Endothelial cell of umbilical vein (primary cell): ENCODE measurements at places on chromosomes 1 and 21.
A peak's percentile ranks its signal among the peaks of the same experiment; 100 is the strongest.

- H3K4me1 ChIP-seq, result peaks cover 3% of the 10 kb centered on the region
- no peak overlapping the region for H3K27ac ChIP-seq
- no peaks in the 10 kb centered on the region for H3K36me3 ChIP-seq
Measured at GRCh38 chr1:39275836-39276507, 71.5 kb downstream of the MACF1 start.

DNA sequence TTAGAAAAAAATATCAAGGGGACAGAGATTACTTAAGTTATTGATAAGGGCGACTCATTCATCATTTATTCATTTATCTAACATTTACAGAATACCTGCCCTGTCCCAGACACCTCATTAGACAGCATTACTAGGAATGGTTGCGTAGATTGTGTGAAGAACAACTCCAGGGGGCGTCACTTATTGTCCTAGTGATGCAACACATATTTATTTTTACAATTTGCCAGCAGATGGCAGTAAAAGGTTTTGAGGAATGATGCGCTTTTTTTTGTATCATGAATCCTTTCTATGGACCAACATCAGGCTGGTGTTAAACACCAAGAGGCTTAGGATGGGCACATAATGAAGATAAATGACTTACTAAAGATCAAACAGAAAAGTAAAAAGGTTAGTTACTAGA, 5.5 kb downstream of the NCAM2 start:
- H3K36me3 ChIP-seq, result no peaks in the 10 kb centered on the region
- H3K27ac ChIP-seq, result no peak overlapping the region
- DNase-seq, result peak; percentile 6
- H3K4me1 ChIP-seq, result peaks cover 2% of the 10 kb centered on the region

GRCh38 chr1:100483230-100483629, 54.7 kb upstream of the GPR88 start:
- no peaks in the 10 kb centered on the region for H3K27me3 ChIP-seq
- H3K4me3 ChIP-seq, result no peak overlapping the region
- no peaks in the 10 kb centered on the region for H3K4me1 ChIP-seq
- H3K36me3 ChIP-seq, result no peaks in the 10 kb centered on the region
- no peak overlapping the region for H3K27ac ChIP-seq
- DNase-seq, result no peak

- no peak within 1 kb of the TSS for H3K4me3 ChIP-seq
- DNase-seq, result no peak
- H3K27ac ChIP-seq, result peak within 1 kb of the TSS; percentile 18
- no peaks in the 10 kb centered on the region for H3K27me3 ChIP-seq
Measured at GRCh38 chr1:204359474-204360255, at the start of gene PLEKHA6. Gene PLEKHA6 (minus strand): TSS chr1:204359929. CDS start chr1:204273727, 86,202 bp downstream.

GRCh38 chr1:212152308-212152693, 116.8 kb downstream of the DTL start:
- H3K36me3 ChIP-seq, result no peaks in the 10 kb centered on the region
- H3K4me3 ChIP-seq, result no peak overlapping the region
- DNase-seq, result peak; percentile 74
- H3K27ac ChIP-seq, result no peak overlapping the region

DNA sequence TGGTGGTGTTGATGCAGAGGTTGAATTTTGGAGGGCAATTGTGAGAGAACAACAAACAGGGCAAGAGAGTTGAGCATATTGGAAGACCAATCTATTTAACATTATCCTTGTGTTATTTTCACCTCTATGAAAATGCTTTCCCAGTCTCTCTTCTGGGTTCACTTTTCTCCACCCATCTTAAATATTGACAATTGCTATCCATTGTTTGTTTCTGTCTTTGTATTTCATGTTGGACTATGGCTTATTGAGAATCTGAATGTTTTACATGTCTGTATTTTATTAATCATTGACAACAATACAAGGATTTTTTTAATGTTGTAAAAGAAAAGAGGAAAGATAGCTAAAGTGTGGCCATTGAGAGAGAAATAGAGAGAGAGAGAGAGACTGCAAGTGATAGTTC, 1121.5 kb downstream of the BRINP3 start:
- H3K4me1 ChIP-seq, result no peaks in the 10 kb centered on the region
- no peaks in the 10 kb centered on the region for H3K36me3 ChIP-seq
- no peaks in the 10 kb centered on the region for H3K27me3 ChIP-seq

DNA sequence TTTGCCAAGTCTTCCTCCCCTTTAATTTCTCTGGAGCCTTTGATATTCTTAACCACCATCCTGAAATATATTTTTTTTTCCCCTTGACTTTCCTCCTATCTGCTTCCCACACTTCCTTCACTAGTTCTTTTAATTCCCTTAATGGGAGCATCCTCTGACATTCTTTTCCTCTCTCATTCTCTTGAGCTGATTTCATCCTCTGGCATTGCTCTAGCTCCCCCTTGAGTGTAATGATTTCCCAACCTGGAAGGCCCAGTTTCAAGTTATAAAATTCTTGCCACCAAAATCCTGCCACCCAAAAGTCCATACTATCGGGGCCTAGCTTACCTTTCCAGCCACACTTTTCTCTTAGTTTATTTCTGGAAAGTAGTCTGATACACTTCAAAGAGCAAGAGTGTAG, 39.5 kb upstream of the UBE2U start:
- no peak overlapping the region for H3K27ac ChIP-seq
- peak; percentile 6 for DNase-seq
- H3K4me1 ChIP-seq, result no peaks in the 10 kb centered on the region
- no peak overlapping the region for H3K4me3 ChIP-seq
- no peaks in the 10 kb centered on the region for H3K36me3 ChIP-seq

DNA sequence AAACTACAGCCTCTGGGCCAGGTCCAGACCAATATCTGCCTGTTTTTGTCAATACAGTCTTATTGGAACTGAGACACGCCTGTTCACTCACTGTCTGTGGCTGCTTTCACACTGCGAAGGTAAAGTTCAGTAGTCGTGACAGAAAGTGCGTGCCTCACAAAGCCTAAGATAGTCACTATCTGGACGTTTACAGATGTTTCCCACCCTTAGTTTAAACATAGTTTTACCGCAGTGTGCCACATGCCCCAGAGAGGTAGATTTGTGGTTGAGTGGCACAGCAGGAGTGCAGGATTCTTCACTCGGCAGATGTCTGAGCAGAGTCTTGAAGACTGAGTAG, 61.9 kb downstream of the NFASC start:
- no peak overlapping the region for H3K27ac ChIP-seq
- H3K36me3 ChIP-seq, result no peaks in the 10 kb centered on the region
- H3K4me1 ChIP-seq, result no peaks in the 10 kb centered on the region
- H3K4me3 ChIP-seq, result no peak overlapping the region
- H3K27me3 ChIP-seq, result peaks cover 10% of the 10 kb centered on the region
- DNase-seq, result no peak

- no peak overlapping the region for H3K4me3 ChIP-seq
- DNase-seq, result no peak
- H3K27ac ChIP-seq, result no peak overlapping the region
- H3K4me1 ChIP-seq, result no peaks in the 10 kb centered on the region
- no peaks in the 10 kb centered on the region for H3K27me3 ChIP-seq
Measured at GRCh38 chr1:233815865-233816264, 88.6 kb upstream of the SLC35F3 start.

DNA sequence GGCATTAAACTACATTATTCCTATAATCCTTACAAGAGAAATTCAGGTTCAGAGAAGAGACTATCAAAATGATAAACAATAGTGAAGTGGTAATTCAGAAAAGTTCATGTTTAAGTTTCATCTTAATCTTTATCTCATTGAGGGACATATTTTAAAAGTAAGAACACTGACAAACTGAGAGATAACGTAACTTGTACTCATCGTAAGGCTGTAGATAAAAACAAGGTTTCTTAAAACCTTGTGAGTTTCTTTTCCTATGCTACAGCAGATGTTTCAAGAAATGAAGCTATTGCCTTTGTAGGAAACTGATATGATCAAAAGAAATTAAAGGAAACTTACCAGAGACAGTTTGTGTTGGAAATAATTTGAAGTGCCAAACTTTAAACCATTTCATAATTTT, 65.0 kb downstream of the RERE start:
- no peaks in the 10 kb centered on the region for H3K36me3 ChIP-seq
- no peaks in the 10 kb centered on the region for H3K27me3 ChIP-seq
- no peak overlapping the region for H3K27ac ChIP-seq
- H3K4me3 ChIP-seq, result no peak overlapping the region

GRCh38 chr1:201269281-201269680, 14.0 kb upstream of the PKP1 start:
- no peaks in the 10 kb centered on the region for H3K36me3 ChIP-seq
- no peaks in the 10 kb centered on the region for H3K4me1 ChIP-seq
- H3K27me3 ChIP-seq, result peaks cover 4% of the 10 kb centered on the region
- no peak for DNase-seq
- no peak overlapping the region for H3K27ac ChIP-seq

- no peaks in the 10 kb centered on the region for H3K27me3 ChIP-seq
- no peak for DNase-seq
- no peaks in the 10 kb centered on the region for H3K36me3 ChIP-seq
Measured at GRCh38 chr1:56543783-56544612, 35.4 kb downstream of the PLPP3 start.

- no peaks in the 10 kb centered on the region for H3K36me3 ChIP-seq
- DNase-seq, result peak; percentile 66
- no peak overlapping the region for H3K4me3 ChIP-seq
- no peaks in the 10 kb centered on the region for H3K27me3 ChIP-seq
Measured at GRCh38 chr21:33300701-33301631, 23.8 kb upstream of the IFNAR1 start.

GRCh38 chr1:209104646-209105045, 478.9 kb upstream of the CAMK1G start:
- no peak for DNase-seq
- no peak overlapping the region for H3K4me3 ChIP-seq
- no peak overlapping the region for H3K27ac ChIP-seq
- peaks cover 1% of the 10 kb centered on the region for H3K27me3 ChIP-seq

GRCh38 chr1:145926686-145927062, 610 bp downstream of the RBM8A start:
- H3K27me3 ChIP-seq, result no peaks in the 10 kb centered on the region
- peaks cover 3% of the 10 kb centered on the region for H3K36me3 ChIP-seq
- peak overlapping the region; percentile 80 for H3K4me3 ChIP-seq
- DNase-seq, result peak; percentile 7
- H3K4me1 ChIP-seq, result peaks cover 8% of the 10 kb centered on the region

GRCh38 chr21:36700971-36701755, 2.2 kb downstream of the SIM2 start:
- H3K27me3 ChIP-seq, result peaks cover 89% of the 10 kb centered on the region
- no peaks in the 10 kb centered on the region for H3K36me3 ChIP-seq
- H3K4me1 ChIP-seq, result peaks cover 23% of the 10 kb centered on the region
- no peak overlapping the region for H3K27ac ChIP-seq
- DNase-seq, result no peak
- no peak overlapping the region for H3K4me3 ChIP-seq

DNA sequence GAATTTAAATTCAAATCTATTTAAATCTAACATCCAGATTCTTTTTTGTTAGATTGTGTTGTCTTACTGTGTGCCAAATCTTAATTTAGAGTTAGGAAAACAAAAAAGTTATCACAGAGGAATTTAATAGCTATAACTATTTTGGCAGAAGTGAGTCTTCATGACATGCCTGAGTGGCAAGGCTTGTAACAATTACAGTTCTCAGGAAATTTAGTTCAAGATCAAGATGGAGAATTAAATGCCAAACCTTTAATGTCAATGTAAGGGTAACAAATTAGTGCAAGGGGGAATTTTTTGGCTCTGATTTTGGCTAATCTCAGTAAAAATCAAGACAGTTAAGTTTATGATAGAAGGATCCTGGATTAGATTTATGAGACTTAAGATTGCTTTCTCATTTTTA, 58.4 kb downstream of the GDAP2 start:
- no peaks in the 10 kb centered on the region for H3K27me3 ChIP-seq
- no peak overlapping the region for H3K4me3 ChIP-seq
- no peaks in the 10 kb centered on the region for H3K4me1 ChIP-seq
- H3K27ac ChIP-seq, result no peak overlapping the region
- no peak for DNase-seq
- peaks cover 6% of the 10 kb centered on the region for H3K36me3 ChIP-seq

DNA sequence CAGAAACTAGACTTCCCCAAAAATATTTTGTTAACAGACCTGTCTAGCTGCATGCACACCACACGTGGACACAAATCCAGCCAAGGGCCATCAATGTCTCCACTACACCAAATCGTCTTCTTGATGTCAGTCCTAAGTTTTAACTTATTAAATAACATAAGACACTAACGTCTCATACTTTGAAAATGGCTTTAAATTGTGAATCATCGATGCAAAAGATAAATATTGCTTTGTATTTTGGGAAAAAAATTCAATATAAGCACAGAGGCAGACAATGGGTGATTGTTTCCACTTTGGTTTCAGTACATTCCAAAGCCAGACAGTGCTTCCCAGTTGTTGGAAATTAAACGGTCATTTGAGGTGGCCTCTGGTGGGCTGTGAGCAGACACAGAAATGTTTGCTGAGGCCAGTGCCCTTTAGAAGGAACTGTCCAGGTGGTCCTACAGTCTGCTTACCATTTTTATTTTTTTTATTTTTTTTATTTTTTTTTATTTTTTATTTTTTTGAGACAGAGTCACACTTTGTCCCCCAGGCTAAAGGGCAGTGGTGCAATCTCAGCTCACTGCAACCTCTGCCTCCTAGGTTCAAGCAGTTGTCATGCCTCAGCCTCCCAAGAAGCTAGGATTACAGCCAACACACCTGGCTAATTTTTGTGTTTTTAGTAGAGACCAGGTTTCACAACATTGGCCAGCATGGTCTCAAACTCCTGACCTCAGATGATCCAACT, 1.8 kb upstream of the KIAA2013 start:
- H3K27me3 ChIP-seq, result no peaks in the 10 kb centered on the region
- H3K36me3 ChIP-seq, result no peaks in the 10 kb centered on the region
- peak overlapping the region; percentile 28 for H3K27ac ChIP-seq

GRCh38 chr1:246454655-246455054, 52.4 kb downstream of the SMYD3 start:
- no peak overlapping the region for H3K4me3 ChIP-seq
- DNase-seq, result peak; percentile 12
- H3K27me3 ChIP-seq, result no peaks in the 10 kb centered on the region

- H3K27me3 ChIP-seq, result no peaks in the 10 kb centered on the region
- no peaks in the 10 kb centered on the region for H3K4me1 ChIP-seq
- no peak for DNase-seq
- H3K36me3 ChIP-seq, result no peaks in the 10 kb centered on the region
Measured at GRCh38 chr1:169175461-169175860, 69.0 kb downstream of the ATP1B1 start.

GRCh38 chr1:94560333-94560732, 18.8 kb upstream of the F3 start:
- H3K4me1 ChIP-seq, result no peaks in the 10 kb centered on the region
- H3K36me3 ChIP-seq, result no peaks in the 10 kb centered on the region
- no peaks in the 10 kb centered on the region for H3K27me3 ChIP-seq
- no peak for DNase-seq
- H3K4me3 ChIP-seq, result no peak overlapping the region
